Activated CD8-positive, alpha-beta memory T cell treated with anti-CD3 and anti-CD28 coated beads, Interleukin-2, amount 10 ng/mL, durations not matched to agents 7 days and 5 days (primary cell): ENCODE measurements at places on chromosomes 4 and X. TPM values are rescaled to one million over a fixed set of nuclear protein-coding genes. Genes with fewer than 3 reads are reported as not detected.

DNA sequence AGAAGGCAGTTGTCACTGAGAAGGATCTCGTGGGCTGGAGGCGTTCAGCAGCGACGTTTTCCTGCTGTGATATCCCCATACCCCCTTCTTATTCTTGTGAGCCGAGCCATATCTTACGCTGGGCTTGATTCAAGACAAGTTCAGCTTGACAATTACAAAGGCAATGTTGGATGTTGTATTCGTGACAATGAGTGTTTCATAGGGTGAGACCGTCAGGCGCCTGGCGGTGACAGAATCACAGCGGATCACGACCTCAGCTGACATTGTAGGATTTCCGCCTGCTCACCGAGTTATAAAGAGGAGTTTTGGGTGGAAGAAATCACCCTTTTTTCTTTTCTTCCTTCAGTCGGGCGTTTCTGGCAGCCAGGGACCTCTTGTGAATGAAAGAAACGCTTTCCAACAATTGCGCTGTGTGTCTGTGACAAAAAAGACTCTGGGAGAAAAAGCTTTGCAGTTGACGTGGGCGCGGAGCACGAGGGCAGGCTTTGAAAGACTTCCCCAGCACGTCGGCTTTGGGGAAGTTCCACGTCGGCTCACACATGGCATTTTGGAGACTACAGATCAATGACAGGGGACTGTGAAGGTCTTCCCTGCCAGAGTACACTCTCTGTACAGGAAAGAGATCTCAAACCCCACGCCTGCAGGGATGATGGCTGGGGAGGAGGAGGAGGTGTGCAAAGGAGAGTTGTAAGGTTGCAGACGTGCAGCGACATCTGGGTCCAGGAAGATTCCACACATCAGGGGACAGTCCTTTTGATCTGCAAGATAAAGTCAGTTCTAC lies 135.4 kb downstream of the CRLF2 start:
- DNase-seq, result no peak

DNA sequence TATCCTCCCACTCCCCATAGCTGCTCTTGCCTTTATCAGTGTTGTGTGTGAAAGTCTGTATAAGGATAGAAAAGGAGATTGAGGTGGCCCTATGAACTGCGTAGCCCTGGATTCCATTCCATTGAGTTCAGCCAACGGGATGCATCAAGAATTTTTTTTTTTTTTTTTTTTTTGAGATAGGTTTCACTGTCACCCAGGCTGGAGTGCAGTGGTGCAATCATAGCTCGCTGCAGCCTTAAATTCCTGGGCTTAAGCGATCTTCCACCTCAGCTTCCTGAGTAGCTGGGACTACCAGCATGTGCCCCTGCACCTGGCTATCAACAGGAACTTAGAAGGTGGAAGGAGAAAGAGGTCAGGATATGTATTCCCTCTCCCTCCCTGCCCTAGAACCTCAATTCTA lies 187.2 kb upstream of the SPRY1 start:
- DNase-seq, result no peak

DNA sequence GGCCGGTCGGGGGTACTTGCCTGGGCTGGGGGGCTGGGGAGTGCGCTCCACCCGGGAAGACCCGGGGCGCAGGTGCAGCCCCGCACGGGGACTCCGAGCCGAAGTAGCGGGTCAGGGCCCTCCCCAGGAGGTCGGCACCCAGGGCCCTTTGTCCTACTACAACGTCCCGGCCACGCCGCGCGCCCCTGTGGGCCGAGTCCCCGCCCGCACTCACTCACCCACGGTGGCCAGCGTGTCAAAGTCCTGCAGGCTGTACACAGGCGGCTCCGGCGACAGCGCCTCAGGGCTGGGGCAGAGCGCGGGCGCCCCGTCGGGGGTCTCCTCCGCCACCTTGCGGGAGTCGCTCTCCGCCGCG lies 602 bp downstream of the PRKX start:
- DNase-seq, result no peak

GRCh38 chrX:55490974-55491373 lies 1.3 kb upstream of the USP51 start:
- no peak for DNase-seq

DNA sequence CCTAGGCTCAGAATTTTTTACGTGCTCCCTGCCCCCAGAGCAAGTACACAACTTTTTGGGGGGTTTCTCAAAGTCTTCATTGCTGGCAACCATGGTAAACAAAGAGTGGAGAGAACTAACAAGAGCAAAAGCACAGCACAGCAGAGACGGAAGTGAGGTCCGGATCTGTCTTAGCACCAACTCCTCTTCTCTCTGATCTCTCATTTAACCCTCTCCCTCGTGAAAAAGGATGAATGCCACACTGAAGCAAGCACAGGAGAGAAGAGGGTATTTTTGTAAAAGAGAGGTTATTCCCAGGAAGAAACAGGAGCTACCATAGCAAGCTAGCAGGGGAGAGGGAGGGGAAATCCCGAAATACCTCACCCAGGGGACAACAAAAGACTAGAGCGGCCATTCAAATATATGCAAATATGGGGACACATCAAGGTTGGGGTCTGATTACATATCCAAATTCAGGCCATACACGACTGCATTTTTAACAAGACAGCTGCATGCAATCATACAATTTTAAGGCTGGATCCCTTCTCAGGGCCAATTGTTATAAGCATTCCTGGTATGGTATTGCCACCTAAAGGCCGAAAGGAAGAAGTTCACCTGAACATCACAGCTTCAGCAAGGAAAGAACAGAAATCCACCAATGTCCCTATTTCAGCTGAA lies 46.6 kb downstream of the CD40LG start:
- no peak for DNase-seq

GRCh38 chr4:183758061-183758757 lies 99.1 kb downstream of the TRAPPC11 start:
- no peak for DNase-seq

GRCh38 chrX:110000000-110000399 lies 2.9 kb upstream of the TMEM164 start:
- DNase-seq, result no peak

DNA sequence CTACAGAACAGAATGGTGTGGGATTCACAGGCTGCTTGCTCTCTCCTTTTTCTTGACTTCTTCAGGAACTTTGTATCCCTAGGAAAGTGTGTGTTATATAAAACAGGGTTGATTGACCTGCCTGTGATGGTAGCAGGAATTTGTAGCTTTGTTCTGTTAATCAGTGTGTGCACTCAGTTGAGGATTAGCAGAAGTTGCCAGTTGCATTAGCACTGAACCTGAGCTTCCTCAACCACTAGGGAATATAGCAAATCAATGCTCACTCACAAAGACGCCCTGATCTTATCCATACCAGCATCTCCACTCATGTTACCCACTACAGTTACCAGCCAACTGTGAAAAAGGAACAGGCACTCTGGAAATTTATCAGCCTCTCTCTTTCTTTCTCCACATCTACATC lies 319.1 kb upstream of the EMCN start:
- DNase-seq, result no peak

DNA sequence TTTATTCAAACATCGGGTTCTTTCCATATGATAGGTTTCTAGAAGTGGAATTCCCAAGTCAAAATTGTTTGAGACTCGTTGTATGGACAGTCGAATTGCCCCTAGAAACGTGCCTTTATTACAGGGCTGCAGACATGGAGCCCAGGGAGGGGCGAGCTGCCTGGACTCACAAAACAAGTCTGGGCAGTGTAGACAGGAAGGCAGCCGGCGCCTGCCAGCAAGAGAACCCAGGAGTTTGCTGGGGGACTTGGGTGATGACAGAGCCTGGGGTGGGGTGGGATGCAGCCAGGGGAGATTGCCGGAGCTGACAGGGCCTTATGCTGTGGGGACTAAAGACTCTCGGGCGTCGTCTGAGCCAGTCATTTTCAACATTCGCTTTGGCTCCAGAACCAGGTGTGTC lies 107.4 kb upstream of the MSX1 start:
- no peak for DNase-seq

GRCh38 chr4:65653740-65654361 lies 16.4 kb downstream of the EPHA5 start:
- DNase-seq, result no peak

DNA sequence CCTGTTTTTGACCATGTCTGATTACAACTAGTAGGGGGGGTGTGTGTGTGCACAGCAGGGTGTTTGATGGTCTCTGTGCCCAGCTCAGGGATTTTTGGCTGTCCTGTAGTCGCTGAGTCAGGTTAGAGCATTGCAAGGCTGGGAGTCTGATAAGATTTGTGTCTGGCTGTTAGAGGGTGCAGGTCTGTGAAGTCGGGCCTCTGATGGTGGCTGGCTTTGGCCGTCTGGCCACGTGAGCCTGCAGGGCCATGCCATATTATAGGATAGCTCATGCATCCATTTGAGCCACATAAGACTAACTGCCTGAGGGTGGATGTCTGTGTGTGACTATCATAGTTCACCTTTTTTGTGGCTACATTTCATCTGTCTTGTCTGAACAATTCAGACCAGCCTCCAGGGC lies 4.9 kb downstream of the PORCN start:
- no peak for DNase-seq

DNA sequence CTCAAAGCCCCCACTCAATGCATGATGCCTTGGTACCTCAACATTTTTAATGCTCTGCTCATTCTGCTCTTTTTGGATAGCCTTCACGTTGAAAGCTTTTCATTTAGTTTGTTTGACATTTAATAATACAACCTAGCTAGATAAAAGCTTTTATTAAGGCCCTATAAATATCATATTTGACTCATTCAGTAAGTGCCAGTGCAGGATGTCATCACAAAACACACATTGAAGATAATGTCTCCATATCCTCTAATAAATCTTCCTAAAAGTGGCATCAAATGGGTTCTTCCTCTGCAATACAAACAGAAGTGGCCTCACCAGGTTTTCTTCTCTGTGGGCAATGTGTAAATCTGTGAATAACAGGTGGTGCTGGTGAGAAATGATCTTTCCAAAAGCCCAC lies 12.0 kb upstream of the PCYT1B start:
- no peak for DNase-seq

DNA sequence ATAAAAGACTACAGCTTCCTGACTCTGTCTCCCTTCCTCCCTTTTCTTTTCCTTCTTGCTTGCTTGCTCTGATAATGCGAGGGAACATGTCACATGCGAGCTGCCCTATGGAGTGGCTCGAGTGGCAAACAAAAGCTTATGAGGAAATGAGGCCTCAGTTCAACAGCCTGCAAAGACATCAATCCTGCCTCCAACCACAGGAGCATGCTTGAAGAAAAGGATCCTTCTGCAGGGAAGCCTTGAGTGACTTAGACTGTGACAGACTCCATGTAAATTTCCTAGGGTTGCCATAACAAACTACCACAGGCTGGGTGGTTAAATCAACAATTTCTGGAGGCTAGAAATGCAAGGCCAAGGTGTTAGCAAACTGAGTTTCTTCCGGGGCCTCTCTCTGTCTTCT lies 152.5 kb downstream of the NR3C2 start:
- no peak for DNase-seq

DNA sequence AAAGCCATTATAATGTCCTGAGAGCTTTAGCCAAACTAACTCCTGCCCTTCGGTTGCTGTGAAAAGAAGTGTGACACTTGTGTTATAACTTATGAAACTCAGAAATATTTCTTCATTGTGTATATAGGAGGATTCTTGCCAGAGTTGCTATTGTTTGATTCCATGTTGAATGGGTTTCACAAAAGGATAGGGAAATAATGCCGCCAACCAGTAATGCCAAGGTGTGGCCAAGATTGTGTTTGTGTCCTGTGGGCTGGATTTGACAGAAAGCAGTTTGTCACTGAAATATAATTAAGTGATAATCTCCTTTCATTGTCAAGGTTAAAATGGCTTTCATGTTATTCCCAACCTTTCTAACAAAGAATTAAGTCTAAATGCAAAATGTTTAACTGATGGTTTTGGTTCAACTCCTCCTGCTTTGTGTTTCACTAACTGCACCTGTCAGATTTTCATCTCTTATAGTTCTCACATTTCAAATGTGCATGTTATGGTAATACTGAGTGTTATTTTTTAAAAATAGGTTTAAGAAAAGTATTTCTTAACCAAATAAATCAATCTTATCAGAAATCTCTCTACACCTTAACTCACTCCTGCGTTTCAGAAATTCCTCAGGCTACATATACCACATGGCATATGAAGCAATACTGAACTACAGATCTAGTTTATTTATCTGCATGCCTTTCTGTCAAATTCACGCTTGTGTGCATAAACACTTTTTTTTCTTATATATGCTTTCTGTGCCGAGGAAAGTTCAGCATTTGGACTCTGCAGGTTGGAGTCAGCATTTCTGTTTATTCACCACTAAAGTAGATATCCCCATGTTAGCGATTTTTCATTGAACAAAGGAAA lies at the start of gene CLDN22:
Gene CLDN22, minus strand, starts transcription at position 66 of the 849 bp plus-strand sequence. Its CDS starts 58 bp downstream, at position 8.
- DNase-seq, result no peak

- no peak for DNase-seq
Measured at GRCh38 chr4:145285928-145286327, 105.5 kb upstream of the OTUD4 start.

GRCh38 chrX:41025926-41026701 lies 59.1 kb upstream of the USP9X start:
- DNase-seq, result no peak

GRCh38 chr4:168139336-168139735 lies 47.0 kb downstream of the ANXA10 start:
- no peak for DNase-seq

DNA sequence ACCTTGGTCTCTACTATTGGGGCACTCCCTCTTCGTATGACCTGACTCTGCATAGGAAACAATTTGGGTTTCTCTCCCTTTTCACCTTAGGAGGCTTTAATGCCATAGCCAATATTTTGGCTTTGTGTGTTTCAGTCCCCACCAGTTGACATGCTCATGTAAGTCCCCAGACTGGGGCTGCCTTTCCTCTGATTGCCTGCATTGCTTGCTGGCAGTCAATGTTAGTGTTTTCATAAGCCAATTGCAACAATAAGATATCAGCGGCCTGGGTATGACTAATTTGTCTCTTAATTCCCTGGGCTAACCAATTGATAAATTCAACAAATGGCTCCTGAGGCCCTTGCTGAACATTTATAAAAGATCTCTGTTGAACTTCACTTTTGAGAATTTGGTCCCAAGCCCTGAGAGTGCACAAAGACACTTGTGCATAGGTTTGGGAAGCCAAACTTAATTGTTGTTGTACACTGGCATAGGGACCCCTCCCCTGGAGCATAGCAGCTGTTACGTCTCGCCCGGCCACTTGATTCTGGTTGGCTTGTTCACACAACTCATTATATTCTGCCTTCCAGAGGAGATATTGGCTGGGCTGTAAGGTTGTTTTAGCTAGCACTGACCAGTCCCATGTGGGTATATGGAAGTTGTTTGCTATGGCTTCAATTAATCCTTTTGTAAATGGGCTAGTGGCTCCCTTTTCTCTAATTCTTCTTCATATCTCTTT lies 206.2 kb downstream of the PABPC4L start:
- DNase-seq, result no peak

- DNase-seq, result peak; percentile 45
Measured at GRCh38 chrX:152904151-152905080, 6.5 kb downstream of the ZNF185 start.

- DNase-seq, result no peak
Measured at GRCh38 chrX:33741807-33742206, 390.3 kb downstream of the FAM47A start.

- DNase-seq, result no peak
Measured at GRCh38 chr4:37742149-37742548, 56.0 kb upstream of the RELL1 start.

- DNase-seq, result no peak
Measured at GRCh38 chr4:104752337-104752736, 257.6 kb upstream of the CXXC4 start.

NPY2R gene
- total RNA-seq, result not detected

KIAA1210 gene
- not detected for total RNA-seq

C1QTNF7 gene
- total RNA-seq, result not detected

PPP4R3C gene
- total RNA-seq, result not detected

F8A2 gene
- not detected for total RNA-seq
